Left colon (tissue), 2 donors: ENCODE measurements at places on chromosomes 3 and 15. TPM values are rescaled to one million over a fixed set of nuclear protein-coding genes. Genes with fewer than 3 reads are reported as not detected.

The BTD gene
- total RNA-seq: 32.3 TPM

The SEMA3F gene
- 12.1 TPM for total RNA-seq

The FBXW12 gene
- total RNA-seq: not detected

GRCh38 chr15:59491062-59491461, 53.1 kb downstream of the FAM81A start:
- DNase-seq: no peak

- DNase-seq: no peak
These were observed 44.2 kb downstream of the WNT5A start for GRCh38 chr3:55442861-55443260.

GRCh38 chr3:38101811-38102443, 35.0 kb downstream of the ACAA1 start:
- DNase-seq: no peak

- no peak for DNase-seq
These were observed 330 bp upstream of the TBC1D2B start for GRCh38 chr15:78077871-78078210.

DNA sequence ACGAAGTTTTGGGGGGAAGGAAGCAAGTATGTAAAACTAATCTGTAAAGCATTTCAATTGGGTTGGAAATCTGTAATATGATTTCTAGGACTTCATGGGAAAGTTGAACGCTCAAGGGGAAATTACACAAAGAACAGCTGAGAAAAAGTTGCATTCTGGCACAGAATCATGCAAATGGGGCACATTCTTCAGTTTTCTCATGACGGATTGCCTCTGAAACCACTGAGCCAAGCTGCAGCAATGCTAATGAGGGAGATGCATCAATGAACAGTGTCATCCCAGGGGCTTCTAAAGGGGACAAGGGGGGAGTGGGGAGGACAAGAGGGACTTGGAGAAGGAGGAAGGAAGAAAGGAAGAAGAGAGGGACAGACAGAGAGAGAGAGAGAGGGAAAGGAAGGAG, 291.4 kb upstream of the ATP11B start:
- no peak for DNase-seq

GRCh38 chr15:71080705-71081104, 34.6 kb upstream of the THSD4 start:
- no peak for DNase-seq

- DNase-seq: peak; percentile 23
These were observed 686 bp downstream of the MYRIP start for GRCh38 chr3:39809995-39810595.

DNA sequence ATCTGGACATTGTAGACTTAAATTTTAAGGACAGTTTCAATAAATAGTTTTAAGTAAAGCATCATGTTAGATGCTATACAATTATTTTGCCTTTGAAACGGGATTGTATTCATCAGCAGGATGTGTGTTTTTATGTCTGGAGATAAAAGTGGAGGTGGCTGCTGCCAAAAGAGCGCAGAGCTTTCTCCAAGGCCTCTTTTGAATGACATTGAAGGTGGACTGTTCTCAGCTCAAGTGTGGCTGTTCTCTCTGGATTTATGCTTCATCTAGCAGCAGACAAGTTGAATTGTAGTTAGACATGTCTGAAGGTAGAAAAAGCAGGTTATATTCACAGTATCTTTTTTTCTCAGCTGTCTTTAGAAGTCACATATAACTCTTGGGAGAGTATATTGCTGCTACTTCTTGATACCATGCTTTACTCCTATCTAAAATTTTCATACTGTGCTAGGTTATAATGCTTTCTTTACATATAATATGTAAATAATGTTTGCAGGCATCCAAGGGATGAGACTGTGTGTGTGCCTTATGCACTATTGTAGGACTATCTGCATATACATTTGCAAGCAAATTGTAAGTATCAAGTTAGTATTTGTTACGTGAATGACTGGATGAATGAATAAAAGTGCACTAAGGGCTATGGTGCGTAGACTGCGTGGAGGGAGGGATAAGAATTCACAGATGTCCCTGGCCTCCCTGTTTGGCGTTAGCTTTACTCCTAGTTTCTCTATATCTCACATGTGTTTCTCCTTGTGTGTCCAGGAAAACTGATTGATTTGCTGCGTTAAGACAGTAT, 340.1 kb downstream of the NAALADL2 start:
- no peak for DNase-seq

DNA sequence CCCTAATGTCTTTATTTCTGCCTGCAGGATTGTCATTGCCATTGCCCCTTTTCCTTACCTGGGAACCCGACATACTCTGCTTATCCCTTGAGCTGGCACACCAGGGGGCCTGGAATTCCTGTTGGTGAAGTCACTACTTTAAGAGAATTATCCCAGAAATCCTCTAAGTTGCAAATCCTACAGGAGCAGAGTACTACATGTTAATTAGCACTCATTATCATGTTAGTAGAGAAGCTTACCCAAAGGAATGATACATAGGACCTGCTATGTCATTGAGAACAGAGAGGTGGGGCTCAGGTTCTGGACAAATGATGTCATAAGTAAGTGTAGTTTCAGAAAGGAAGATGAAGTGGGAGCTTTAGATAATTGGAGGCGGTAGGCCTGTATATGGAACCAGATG, 27.4 kb downstream of the SCG5 start:
- no peak for DNase-seq

DNA sequence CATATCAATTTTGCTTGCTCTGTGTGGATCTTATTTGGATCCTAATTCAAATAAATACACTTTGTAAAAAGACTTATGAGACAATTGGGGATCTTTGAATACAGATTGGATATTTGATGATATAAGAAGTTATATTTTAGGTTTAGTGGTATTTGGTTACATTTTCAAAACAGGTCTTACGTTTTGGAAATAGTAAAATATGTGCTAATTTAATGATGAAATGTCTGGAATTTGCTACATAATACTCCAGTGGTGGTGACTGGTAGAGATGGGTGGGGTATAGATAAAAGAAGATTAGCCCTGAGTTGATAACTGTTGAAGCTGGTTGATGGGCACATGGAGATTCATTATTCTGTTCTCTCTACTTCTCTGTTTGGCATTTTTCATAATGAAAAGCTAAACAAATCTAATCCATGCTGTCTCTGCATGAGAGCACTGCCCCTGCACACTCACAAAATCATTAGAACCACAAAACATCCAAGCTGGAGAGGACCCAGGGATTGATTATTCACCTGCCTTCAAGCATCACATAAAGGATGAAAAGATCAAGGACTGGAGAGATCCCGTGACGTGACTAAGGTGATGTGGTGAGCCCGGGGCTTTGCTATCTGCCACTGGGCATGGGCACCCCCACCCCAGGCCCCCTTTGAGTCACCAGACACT, 58.9 kb downstream of the TLE3 start:
- DNase-seq: no peak

DNA sequence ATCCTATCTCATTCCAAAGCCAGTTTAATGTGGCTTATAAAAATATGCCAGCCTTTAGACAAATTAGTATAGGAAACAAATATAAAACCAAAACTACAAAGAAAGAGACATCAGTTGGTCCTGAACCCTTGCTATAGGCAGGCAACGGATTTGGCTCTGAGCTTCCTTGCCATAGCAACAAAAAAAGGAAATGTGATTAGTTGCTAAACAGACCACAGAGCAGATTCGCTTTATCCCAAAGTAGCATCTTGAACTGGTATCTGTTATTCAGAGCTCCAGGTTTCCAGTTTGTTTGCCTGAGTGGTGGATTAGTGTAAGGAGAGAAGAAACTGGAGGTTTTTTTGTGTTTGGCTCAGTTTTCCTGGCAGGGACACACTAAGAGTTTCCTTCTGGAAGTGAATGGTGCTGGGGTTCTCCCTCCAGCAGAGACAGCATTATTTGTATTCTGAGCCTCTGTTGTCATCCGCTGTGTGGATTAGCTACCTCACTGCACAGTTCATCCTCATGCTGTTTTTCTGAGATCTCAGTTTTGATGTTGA, 44.1 kb downstream of the CHST2 start:
- no peak for DNase-seq
